Stimulated activated effector memory CD8-positive, alpha-beta T cell treated with anti-CD3 and anti-CD28 coated beads, Interleukin-12 subunit alpha, Interleukin-12 subunit beta, amount 100 ng/mL, for 72 hours (primary cell): ENCODE measurements at places on chromosomes 1 and 21.

DNA sequence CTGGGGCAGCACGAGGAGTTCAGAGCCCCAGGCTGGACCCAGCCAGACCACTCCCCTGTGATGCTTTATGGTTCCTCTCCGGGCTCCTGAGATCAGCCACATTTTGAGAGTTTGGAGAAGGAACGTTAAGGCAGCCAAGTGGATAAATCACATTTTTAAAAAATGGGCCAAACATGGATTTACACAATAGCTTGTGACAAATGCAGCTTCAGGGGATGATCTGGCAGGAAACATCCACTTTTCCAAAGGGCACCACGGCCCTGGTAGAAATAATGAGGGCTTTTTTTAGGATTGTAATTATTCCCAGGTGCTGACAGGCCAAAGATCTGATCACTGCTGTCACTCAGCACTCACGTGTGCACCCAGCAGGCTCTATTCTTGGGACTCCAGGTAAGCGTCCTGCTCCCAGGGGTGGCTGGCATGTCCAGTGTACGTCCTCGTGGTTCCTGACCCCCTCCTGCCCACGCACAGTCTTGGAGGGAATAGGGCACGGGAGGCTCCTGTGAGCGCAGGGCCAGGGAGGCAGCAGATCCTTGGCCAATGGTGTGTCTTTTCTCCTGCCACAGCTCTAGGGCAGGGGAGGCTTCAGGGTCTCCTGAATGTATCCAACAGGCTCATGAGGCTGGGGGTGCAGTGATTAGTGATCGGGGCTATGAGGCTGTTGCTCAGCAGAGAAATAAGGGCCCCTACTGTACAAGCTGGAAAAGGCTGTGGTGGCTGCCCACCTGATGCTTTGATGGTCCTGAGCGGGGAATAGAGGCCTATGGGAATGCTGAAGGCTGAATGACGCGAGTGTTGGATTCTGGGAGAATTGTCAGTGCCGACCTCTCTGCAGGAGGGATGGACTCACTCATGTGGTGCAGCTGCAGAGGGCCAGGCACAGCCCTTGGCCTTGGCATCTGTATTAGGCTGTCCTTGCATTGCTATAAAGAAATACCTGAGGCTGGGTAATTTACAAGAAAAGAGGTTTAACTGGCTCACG lies 415.7 kb downstream of the PTPRU start:
- no peak for DNase-seq

- peak; percentile 65 for DNase-seq
Measured at GRCh38 chr1:109484519-109484975, 842 bp downstream of the ATXN7L2 start.

- DNase-seq = no peak
Measured at GRCh38 chr1:107741242-107741641, 223.7 kb downstream of the VAV3 start.

- no peak for DNase-seq
Measured at GRCh38 chr1:36467700-36468455, 3.7 kb upstream of the MRPS15 start.

DNA sequence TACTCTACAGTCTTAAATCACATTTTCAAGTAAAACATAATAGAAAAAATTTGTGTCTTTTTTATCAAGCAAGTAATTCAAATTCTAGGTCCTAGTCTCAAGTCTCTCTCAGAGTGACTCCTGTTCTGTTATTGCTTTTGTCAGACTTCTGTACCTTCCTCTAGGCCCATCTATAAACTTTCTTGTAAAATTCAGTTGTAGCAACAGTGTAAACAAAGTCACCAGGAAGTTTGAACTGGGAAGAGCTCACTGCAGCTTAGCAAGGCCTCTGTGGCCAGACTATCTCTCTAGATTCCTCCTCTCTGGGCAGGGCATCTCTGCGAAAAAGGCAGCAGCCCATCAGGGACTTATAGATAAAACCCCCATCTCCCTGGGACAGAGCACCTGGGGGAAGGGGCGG lies 13.5 kb upstream of the ZNF678 start:
- DNase-seq = no peak

DNA sequence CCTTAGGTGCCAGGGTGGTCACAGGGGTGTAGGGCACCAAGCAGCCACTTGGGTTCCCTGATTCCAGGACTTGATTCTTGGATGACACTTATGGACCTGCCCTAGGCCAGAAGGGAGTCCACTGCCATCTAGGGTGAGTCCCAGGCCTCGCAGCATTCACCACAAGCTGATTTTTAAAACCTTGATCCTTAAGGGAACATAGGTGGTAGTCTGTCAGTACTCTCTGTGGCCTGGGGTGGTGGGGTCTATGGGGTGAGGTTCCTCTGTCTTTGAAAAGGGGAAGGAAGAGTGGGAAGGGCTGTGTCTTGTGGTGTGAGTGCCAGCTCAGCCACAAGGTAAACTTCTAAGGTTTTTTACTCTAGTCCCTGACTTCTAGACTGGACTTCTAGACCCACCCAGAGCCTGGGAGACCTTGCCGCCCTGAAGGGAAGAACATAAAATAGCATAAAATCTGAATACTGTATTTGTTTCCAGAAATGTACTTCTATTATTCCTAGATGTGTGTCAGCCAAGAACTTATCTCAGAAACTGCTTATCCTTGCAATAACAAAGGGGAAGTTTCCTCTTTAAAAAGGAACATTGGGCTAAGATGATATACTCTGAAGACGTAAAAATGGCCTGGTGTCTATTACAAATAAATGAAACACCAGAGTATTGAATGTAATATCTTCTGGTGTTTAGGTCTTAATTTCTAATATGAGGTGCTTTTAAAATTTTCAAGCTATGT lies 757.3 kb downstream of the LTN1 start:
- no peak for DNase-seq

DNA sequence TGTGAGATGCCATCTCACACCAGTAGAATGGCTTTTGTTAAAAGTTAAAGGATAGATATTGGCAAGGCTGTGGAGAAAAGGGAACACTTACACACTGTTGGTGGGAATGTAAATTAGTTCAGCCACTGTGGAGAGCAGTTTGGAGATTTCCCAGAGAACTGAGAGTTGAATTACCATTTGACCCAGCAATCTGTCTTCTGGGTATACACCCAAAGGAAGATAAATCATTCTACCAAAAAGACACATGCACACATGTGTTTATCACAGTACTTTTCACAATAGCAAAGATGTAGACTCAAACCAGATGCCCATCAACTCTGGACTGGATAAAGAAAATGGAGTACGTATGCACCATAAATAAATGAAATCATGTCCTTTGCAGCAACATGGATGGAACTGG lies 88.6 kb upstream of the LRRC8D start:
- DNase-seq = no peak

GRCh38 chr21:31326522-31327242 lies 17.4 kb downstream of the TIAM1 start:
- DNase-seq = no peak

DNA sequence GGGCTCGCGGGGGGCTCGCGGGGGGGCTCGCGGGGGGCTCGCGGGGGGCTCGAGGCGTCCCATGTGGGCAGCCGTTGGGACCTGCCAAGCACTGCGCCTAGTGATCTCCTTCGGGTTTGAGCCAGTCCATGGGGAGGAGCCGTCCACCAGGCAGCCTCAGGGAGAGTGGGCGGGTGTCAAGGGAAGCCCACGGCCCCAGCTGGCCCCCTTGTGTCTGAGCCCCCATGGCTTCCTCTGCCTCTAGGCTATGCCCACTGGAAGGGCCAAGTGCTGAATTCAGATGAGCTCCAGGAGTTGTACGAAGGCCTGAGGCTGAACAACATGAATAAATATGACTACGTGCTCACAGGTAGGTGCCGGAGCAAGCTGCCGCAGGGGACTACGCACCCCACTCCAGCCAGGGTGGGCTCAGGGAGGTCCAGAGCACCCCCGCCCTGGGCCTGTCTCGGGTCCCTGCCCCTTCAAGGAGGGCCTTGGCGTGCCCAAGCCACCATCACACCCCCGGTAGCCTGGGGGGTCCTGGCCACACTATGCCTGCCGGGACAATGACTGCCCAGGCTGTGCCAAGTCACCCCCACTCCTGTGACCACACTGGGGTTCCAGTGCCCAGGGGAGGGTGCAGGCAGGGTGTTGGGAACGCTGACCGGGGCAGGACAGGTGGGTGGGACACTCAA lies 22.6 kb downstream of the PDXK start:
- no peak for DNase-seq

DNA sequence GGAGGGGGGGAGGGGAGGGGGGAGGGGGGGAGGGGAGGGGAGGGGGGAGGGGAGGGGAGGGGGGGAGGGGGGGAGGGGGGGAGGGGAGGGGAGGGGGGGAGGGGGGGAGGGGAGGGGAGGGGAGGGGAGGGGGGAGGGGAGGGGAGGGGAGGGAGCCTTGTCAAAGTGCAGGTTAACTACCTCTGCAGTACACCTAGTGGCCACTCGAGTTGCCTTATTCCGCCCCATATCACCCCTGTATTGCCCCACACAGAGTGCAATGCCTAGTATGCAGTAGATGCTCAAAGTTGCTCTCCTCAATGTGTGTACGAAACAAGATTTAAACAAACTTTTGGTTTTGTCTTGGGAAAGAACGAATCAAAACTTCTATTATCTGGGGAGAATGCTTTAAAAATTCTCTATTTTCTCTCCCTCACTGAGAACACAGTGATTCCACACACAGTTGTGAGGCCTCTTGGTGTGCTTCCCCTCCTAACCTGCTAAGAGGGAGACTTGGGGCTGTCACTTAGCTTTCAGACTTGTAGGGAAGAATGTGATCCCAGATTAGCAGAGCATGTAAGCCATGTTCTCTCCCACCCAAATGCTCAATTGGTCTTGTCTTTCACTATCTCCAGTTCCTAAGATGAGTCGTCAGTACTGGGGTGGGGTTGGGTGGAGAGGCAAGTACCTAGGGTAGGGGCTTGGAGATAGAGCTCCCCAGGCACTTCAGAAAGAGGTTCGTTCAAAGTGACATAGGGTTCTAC lies 79.7 kb upstream of the MAP10 start:
- DNase-seq = no peak

DNA sequence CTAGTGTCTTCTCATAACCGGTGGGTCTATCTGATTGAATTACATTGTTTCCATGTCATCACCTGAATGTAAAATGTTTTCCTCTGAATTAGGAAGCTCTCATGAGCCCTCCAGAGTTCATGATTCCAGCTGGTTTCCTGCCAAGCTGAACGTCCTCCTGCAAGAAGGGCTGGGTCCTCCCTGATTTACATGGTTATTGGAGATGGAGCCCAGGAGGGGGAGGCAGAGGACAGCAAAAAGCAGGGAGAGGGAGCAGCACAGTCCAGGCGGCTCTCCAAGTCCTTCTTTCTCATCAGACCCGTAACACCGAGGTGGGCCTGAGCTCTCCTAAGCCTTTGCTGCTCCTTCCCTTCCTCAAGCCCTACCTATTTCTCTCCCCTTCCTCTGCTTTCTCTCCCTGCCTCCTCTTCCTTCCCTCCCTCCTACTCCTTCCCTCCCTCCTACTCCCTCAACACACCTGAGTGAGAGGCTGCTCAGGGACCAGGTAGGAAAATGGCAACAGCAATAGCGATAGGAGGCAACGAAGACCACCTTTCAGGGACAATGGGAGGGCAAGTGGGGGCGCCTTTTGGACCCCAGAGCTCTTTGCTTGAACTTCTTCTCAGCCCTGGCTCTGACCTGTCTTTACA lies 265.9 kb downstream of the PRDM2 start:
- DNase-seq = no peak

DNA sequence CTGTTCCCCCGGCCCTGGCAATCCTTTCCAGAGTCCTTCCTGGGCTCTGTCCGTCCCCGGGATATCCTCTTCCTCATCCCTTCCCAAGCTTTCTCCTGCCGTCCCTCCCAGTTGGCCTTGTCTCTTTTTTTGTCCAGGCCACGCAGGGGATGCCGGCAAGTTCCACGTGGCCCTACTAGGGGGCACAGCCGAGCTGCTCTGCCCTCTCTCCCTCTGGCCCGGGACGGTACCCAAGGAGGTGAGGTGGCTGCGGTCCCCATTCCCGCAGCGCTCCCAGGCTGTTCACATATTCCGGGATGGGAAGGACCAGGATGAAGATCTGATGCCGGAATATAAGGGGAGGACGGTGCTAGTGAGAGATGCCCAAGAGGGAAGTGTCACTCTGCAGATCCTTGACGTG lies 13.4 kb upstream of the SVBP start:
- no peak for DNase-seq

- no peak for DNase-seq
Measured at GRCh38 chr1:52904927-52905698, 16.4 kb downstream of the ECHDC2 start.

GRCh38 chr21:20511216-20511880 lies 486.9 kb upstream of the NCAM2 start:
- DNase-seq = no peak

- DNase-seq = no peak
Measured at GRCh38 chr1:53621144-53621543, 117.8 kb downstream of the GLIS1 start.

DNA sequence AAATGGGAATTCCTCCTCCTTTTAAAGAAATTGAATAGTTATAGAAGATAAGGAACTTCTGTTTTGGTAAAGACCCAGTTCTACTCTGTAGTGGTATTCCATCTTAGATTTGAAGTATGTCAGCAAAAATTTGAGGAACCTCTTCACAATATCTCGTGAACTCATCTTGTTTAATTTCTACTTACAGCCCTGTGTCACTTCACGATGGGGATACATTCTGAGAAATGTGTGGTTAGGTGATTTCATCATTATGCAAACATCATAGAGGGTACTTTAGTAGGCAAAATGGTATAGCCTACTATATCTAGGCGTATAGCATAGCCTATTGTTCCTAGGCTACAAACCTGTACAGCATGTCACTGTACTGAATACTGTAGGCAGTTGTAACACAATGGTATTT lies 36.0 kb downstream of the ALG6 start:
- no peak for DNase-seq
